ENCODE measurements at places on chromosomes 5 and 9.

DNA sequence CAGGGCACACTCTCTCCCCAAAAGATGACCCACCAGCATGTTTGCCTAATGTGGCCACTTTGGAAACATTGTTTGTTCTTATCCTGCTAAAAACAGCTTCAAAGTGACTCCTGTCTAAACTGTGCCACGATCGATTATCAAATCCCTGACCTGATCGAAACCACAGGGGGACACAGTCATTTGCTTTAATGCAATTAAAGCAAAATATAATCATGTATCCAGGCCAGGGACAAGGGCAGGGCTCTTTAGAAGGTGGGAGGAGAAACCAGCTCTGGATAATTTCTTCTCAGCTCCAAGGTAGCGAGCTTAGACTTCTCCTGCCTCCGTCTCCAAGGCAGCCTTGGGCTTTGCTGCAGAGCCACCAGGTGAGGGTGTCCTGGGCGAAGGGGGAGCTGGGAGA lies 95.0 kb upstream of the HAND1 start:
- no peak for DNase-seq

DNA sequence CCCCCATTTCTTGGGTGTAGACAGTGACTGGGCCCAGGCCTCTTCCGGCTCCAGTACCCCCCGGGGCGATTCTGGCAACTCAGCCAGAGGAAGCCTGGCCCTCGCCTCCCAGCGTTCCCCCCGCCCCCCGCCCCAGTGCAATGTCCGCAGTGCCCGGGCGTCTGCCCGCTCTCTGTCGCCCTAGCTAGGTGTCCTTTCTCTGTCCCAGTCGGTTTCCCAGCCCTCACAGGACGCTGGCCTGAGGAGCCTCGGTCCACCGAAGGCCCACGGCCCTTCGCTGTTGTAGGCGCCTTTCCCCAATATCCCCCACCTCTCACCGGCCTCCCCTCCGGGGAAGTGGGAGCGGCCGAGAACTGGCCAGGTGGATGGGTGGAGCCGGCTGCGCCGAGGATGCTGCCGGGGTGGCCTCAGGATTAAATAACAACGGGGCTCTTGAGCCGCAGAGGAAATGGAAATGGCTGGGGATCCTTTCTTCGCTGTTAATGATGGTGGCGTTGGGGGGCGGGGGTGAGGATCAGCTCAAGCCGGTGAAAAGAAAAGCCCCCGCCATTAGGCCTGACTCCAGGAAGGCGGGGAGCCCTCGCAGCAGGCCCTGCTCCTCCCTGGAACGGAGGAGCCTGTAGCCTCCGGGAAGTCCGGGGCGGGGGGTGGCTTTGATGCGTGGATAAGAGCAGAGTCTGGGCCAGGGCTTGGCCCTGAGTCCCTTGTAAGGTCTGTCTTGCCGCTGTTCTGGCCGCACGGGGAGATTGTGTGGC lies 1.1 kb upstream of the SPRY4 start:
- DNase-seq, result peak; percentile 32

DNA sequence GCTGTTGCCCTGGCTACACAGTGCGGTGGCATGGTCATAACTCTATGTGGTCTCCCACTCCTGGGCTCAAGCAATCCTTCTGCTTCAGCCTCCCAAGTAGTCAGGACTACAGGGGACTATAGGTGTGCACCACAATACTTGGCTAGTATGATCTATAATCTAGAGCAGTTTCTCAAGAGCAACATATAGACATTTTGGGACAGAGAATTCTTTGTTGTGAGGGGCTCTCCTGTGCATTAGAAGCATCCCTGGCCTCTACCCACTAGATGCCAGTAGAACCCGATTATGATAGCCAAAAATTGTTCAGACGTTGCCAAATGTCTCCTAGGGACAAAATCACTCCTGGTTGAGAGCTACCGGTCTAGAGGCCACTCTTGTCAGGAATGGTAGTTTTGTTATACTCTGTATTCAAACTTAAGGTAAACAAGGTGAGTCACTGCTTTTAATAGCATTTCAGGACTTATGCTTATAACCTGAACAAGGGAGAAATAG lies 7.2 kb downstream of the ANKHD1 start:
- peak; percentile 15 for DNase-seq

- no peak for DNase-seq
These were observed 612.8 kb downstream of the CSNK1G3 start for GRCh38 chr5:124124711-124125229.
